ENCODE measurements at places on chromosomes 7 and 10.

DNA sequence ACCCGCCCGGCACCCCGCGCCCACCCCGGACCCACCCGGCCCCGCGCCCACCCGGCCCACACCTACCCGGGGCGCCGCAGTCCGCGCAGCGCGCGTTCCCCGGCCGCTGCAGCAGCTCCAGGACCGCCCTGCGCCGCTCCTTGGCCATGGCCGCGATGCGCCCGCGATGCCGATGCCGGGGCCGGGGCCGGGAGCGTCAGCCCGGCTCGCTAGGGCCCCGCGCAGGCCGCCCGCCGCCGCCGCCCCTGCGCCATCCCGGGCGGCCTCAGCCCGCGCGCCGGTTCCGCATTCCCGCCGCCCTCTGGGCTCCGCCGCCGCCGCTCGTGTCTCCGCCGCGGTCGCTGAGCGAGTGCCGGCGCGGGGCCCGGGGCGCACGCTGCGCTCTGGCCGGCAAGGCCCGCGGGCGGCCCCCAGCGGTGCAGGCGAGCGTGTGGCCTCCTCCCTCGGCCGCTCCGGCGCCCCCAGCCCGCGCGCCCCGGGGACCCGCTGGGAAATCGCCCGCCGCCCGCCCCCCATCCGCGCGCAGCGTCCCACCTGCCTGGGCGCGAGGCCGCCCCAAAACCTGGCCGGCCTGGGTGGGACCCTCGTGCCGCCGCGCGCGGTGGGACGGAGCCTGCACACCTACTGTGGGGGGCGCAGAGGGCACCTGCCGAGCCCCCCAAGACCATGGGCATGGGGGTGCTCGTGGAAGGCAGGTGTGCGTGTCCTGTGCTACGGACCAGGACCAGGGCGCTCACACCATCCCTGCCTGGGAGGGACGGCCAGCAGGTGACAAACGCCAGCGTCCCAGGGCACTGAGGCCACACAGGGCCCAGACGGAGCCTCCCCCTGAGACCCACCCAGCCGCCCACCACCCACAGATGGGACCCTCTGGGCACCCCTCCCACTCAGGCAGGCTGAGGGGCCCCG is at the start of gene ADAP1:
ADAP1 (minus strand) TSS at position 351 of the 909 bp plus-strand sequence; CDS start at position 148, 203 bp downstream.
- peak; percentile 64 for DNase-seq

- DNase-seq = no peak
Observed at GRCh38 chr10:44261710-44262455, 123.0 kb downstream of the CXCL12 start.

DNA sequence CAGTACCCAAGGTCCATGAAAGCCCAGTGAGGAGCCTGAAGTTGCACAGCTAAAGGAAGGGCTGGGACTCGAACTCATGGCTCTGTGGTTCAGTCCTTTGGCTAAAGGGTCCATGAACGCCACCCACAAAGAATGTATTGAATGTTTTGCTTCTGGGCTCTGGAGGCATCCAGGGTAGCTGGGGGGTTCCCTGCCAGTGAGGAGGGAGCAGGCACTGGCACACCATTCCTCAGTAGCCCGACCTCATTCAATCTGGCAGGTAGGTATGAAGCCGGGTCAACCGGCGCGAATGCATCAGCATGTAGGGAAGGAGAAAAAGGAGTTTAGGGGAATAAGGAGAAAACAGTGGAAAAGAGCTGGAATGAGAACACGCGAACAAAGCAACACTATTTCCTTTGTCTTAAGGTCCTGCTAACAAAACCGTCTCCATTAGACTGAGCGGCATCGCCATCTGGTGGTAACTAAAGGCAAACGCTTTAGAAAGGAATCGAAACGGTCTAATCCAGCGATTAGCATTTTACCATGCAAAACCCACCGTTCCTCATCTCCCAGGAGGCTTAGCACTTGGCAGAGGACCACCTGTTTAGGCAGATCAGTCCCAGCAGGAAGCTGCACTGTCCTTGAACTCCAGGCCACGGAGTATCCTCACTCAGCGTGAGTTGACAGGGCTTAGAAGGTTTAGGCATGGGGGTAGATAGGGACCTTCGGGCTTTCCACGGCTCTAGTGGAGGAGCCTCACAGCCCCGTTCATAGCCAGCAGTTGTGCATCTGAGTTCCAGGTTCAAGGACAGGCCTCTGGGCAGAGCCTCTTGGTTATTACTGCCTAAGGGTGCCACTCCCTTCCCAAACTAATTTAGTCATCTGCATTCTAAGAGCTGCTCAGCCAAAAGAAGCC is 122.8 kb downstream of the UBE2H start:
- no peak for DNase-seq

- no peak for DNase-seq
Observed at GRCh38 chr10:13845897-13846296, 259.1 kb downstream of the PRPF18 start.

All from activated naive CD4-positive, alpha-beta T cell treated with anti-CD3 and anti-CD28 coated beads, Interleukin-2, amount 50 U/mL, for 72 hours (primary cell).